Kasumi-1 (cell line): ENCODE measurements at places on chromosomes 7 and 10.

- no peak for DNase-seq
Measured at GRCh38 chr7:130875265-130875741, 141.3 kb upstream of the KLF14 start.

DNA sequence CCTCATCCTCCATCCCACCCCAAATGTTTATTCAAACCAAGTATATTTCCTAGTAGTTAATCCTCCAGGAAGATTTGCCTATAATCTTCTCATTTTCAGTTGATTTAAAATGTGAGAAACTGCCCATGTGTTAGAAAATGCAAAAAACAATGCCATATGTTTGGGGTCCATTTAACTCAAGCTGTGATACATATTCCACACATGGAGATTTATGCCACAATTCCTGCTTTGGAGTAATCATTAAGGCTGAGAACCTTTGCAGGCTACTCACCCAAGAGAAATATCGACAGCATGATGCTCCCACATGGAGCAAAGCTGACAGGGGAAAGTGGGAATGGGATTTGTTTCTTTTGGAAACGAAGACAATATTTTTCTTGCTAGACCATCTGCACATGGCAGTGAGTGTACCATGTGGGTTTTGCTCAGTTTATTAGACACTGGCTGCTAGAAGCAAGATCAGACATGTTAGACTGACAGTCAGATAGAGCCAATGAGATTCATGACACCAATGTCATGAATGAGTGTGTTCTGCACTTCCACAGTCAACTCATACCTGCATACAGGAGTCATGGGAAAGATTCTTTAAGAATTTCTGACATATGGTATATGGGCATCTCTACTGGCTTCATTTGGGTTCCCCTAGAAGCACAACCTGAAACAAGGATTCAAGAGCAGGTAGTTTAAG lies 3.4 kb upstream of the GRM8 start:
- DNase-seq = no peak

GRCh38 chr7:711093-711921 lies 15.2 kb upstream of the DNAAF5 start:
- DNase-seq = no peak

DNA sequence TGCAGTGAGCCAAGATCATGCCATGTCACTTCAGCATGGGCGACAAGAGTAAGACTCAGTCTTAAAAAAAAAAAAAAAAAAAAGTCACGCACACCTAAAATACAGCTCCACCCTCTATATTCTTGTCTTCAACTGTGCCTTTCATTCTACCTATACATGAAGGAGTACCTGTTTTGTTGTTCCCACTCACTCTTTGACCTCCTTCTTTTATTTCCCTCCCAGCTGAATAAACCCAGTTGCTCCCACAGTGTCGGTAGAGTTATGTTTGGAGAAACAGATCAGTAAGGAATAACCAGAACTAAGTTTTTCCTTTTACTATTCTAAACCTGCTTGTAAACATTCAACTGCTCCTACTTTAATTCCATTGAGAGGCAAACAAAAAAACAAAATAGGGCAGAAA lies 50.3 kb downstream of the IDE start:
- no peak for DNase-seq

DNA sequence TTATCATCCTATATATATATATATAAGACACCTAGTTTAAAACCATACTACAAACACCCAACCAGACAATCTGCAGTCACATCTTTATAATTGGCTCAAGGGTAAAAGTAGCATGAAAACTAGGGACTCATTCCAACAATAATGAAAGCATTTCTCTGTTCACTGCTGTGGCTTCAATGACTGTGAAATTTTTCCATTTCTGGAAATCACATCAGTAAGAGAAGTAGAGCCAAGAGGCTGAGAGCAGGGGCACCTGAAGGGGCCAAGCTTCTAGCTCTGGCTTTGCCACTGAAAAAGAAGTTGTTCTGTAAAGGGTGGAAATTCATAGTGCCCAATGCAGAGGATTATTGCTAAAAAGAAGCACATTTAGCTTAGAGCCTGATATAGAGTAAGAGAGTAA lies 158.6 kb upstream of the GLI3 start:
- DNase-seq = no peak

GRCh38 chr10:59133841-59134593 lies 42.4 kb upstream of the PHYHIPL start:
- no peak for DNase-seq

GRCh38 chr10:110504111-110504735 lies 6.5 kb downstream of the DUSP5 start:
- DNase-seq = peak; percentile 79

DNA sequence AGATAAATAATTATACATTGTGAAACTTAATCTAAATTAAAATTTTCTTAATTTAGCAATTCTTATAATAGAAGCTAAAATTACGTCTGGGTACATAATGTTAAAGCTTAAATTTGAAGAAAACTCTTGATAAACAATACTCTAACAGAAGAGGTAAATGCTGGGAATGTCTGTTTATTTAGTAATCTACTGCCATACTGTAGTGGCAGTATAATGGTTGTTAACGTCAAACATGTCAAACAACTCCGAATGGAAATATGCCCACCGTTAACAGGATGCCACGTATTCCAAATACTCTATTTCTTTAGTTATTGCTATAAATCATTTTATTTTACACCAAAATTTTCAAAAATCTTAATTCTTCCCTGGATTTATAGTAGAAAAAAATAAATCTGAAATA lies 40.0 kb upstream of the PTPN12 start:
- DNase-seq = no peak

GRCh38 chr10:98097616-98098015 lies 36.8 kb upstream of the R3HCC1L start:
- no peak for DNase-seq

DNA sequence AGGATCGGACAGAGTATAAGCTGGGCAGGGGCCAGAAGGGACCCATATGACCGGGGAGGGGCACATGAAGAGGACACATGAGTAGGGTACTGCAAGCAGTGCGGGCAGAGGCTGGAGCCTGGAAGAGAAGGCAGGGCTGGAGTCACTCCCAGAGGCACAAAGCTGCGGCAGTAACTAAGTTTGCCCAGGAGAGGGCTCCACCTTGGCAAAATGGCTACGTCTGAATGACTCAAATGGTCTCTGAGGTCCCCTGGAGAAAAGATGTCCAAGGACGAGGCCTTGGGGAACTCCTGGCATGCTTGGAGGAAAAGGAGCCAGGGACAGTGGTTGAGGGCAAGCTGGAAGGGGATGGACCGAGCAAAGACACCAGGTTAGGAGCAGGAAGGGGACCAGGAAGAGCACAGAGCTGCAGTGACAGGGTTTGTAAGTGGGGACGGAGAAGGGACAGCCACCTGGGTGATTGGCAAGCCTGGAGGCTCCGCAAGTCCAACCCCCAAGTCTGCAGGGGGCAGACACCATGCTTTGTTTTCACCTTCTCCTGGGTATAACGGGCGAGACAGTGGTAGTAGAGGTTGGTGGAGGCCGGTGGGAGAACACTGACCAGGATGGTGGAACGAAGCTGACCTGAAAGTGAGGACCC lies 43.1 kb upstream of the LBX1 start:
- DNase-seq = peak; percentile 87

- no peak for DNase-seq
Measured at GRCh38 chr10:77195101-77195500, 442.5 kb downstream of the KCNMA1 start.

- no peak for DNase-seq
Measured at GRCh38 chr10:110803239-110803749, 68.4 kb upstream of the PDCD4 start.

DNA sequence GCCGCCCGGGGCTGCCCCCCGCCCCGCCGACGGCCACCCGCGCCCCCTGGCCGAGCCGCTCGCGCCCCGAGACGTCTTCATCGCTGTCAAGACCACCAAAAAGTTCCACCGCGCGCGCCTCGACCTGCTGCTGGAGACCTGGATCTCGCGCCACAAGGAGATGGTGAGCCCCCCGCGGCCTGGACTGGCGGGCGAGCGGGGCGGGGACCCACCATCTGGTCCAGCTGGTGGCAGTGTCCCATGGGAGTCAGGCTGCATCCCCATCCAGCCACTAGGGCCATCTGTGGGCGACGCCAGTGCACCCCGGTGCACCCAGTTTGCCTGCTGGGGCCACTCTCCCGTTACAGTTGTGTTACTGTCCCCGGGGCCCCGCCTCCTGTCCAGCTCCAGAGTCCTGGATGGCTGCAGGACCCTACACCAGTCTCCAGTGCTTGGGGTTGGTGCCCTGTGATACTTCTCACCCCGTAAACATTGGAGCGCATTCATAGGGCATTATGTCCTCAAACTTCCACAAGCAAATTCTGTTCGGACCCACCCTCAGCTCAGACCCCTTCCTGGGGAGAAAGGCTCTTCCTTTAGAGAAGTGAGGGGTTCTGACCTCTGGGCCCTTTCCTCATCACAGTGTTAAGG lies 672 bp downstream of the LFNG start:
- no peak for DNase-seq

GRCh38 chr10:88149906-88150305 lies 286.5 kb downstream of the PTEN start:
- DNase-seq = no peak

DNA sequence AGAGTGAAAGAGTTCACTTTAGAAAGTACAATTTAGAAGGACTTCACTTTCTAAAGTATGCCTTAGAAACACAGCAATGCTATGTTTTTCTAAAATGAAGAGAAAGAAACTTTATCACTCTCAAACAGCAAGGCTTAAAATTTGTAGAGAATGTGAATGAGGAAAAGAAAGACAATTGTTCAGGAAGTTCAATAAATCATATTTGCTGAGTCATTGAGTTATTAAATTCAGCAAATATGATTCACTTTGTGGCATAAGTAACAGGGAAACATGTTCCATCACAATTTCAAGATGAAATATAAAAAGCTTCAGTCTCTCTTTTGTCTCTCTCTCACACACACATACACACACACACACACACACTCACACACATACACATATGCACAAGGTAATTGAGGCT lies 187.9 kb downstream of the PCDH15 start:
- DNase-seq = no peak

DNA sequence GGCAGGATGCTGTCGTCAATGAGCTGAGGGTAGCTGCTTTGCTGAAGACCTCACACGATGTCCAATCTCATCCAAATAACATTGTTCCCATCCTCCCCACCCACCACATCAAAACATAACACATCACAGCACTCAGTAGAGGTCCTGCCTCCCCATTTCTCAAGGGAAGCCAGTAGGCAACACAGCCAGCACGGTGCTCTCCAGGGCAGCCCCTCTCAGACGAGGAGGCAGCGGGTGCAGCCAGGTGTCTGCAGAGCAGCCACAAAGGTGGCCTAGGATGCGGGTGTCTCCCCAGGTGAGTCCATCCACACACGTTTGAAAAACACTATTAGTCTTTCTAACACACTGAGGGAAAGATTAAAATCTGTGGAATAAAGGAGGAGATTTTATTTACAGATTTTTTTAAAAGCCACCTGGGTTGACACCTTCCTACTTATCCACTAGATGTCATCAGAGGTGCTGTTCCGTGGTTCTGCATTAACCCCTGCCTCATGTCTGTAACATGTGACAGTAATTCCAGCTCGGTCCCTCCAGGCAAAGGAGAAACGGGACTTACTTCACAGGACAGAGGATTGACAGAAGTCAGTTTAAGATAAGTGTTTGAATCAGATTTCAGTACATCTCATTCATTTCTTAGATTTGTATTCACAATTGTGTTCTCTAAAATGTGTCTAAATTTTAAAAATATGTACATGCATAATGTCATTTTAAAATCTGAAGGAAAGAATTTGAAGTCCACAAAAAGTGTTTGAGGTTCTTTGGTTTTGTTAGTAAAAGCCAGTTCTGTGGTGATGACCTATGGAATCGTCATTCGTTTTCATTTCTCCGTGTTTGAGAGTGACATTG lies 68.0 kb downstream of the LANCL2 start:
- DNase-seq = peak; percentile 68

GRCh38 chr10:108956149-108956548 lies 967.2 kb downstream of the XPNPEP1 start:
- no peak for DNase-seq

DNA sequence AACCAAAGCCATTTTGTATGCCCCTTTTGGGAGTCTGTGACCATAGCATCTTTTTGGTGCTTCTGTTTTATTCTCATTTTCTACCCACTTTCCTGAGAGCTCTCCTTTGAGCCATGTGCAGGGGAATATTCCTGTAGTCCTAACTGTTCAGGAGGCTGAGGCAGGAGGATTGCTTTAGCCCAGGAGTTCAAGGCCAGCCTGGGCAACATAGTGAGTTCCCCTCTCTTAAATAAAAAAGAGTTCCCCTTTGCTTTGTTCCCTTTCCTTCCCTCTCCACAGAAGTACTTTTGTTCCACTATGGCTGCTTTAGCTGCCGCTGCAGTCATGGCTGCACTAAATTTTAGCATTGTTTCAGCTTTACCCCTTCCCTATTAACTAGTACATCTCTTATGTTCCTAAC lies 85.9 kb downstream of the BTAF1 start:
- no peak for DNase-seq

DNA sequence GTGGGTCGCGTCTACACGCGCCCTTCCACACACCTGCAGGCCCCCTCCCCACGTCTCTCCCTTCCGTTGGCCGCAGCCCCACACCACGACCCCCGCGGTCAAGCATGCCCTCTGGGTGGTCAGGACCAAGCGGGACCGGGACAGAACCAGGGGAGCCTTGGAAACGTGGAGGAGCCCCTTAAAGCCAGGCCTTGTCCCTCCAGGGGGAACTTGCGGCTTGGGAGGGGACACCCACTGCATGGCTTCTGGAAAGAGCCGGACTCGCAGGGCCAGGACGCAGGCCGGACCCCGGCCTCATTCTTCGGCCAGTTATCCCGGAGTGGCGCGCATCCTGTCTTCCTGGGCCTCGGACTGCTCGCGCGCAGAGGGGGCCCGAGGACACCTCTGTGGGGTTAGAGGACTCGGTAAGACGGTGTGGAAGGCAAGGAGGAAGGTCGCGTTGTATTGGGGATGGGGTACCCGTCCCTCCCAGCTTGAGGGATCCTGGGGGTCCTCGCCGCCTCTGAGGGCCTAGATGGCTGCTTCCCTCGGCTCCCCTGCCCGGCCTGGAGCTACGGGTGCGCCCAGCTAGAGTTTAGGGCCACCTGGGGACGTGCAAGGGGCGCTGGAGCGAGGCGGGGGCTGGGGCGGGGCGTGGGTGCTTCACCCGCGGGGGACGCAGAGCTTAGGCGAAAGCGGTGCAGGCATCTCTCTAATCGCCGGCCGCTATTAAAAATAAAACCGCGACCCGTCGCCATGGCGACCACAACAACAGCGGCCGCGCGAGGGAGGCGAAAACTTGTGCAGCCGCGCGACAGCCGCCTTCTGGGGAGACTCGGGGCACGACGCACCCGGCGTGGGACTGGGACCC lies 1.8 kb upstream of the PDGFA start:
- DNase-seq = no peak

GRCh38 chr7:41874201-41874785 lies 171.4 kb upstream of the INHBA start:
- no peak for DNase-seq

GRCh38 chr10:58723966-58724365 lies 211.3 kb downstream of the BICC1 start:
- no peak for DNase-seq

- DNase-seq = no peak
Measured at GRCh38 chr10:4810092-4810491, 15.9 kb upstream of the AKR1E2 start.
